Iris pigment epithelial cell (primary cell): ENCODE measurements at places on chromosomes 7 and 10.
A peak's percentile ranks its signal among the peaks of the same experiment; 100 is the strongest.

- DNase-seq, result no peak
Observed at GRCh38 chr7:83739527-83739926, 90.6 kb upstream of the SEMA3E start.

- no peak for DNase-seq
Observed at GRCh38 chr7:30557245-30557644, 37.4 kb upstream of the GARS1 start.

- no peak for DNase-seq
Observed at GRCh38 chr10:128470321-128470965, 344.2 kb upstream of the MKI67 start.

GRCh38 chr10:52318136-52318701 is 4.1 kb downstream of the DKK1 start:
- peak; percentile 63 for DNase-seq

- peak; percentile 63 for DNase-seq
Observed at GRCh38 chr10:69800109-69800508, 1.6 kb upstream of the COL13A1 start.

GRCh38 chr7:127770885-127771284 is 118.9 kb downstream of the SND1 start:
- DNase-seq, result no peak

GRCh38 chr7:47260270-47260669 is 321.6 kb downstream of the TNS3 start:
- no peak for DNase-seq

- no peak for DNase-seq
Observed at GRCh38 chr7:130841416-130841815, 107.4 kb upstream of the KLF14 start.

DNA sequence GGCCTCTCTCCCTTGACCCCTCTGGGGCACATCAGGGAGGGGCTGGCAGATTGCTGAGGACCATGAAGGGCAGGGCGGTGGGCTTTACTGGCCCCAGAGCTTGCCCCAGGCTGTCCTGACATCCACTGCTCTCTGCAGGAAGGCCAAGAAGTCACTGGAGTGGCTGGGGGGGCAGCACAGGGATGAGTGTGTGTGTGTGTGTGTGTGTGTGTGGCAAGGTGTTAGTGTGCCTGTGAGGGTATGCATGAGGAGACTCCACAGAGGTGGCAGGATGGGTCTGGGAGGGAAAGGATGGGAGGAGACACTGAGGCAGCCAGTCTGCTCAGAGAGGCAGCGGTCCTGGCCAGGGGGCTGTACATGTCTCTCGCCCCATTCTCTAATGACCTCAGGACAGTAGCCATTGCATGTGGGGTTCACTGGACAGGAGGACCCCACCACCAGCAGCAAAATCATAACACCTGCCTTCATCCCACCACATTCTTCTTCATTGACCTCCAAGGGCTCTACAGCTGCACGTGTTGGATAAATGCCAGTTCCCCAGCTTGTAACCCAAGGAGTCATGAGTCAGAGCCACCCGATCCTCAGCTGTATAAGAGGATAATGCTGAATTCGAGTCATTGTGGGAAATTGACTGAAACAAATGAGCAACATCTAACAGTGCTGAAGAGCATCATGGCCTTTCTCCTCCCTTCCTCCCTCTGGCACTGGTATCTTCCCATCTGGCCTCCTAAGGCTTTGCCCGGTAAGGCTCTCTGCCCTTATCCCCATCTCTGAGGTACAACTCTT is 720.5 kb downstream of the GRID1 start:
- peak; percentile 3 for DNase-seq

DNA sequence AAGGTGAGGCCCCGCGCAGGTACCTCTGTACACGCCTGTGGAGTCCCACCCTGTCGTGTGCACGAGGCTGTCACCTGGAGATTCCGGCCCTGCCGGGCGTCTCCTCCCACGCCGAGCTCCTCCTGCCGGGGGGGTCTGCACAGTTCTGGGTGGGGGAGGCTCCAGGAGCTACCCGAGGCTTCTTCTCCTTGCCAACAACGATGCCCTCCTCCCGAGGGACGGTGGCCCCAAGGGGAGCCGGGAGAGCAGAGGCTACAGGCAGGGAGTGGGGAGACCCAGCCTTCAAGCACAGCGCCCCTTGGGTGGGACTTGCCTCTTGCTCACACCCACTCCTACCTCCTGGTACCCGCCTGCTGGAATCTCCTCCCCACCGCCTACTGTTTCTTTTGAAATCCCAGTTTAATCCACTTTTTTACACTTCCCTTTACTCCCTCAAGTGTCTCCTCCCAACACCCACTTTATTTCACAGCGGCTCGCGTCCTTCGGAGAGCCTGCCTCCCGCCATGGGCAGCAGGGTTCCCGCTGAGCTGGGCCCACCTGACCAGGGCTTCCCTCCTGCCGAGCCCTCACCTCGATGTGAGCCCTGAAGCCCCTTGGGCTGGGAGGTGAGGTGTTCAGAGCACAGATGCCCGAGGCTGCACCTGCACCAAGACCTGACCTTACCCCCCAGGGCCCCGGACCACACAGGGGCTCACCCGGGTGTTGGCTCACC is 338.1 kb downstream of the DNAJB6 start:
- DNase-seq, result no peak

- DNase-seq, result no peak
Observed at GRCh38 chr10:80938903-80939302, 401.2 kb downstream of the SH2D4B start.

- DNase-seq, result peak; percentile 42
Observed at GRCh38 chr10:26857991-26858706, 2.6 kb downstream of the ABI1 start.

- no peak for DNase-seq
Observed at GRCh38 chr7:124443762-124444161, 321.8 kb downstream of the GPR37 start.

- no peak for DNase-seq
Observed at GRCh38 chr7:40597517-40597916, 462.7 kb downstream of the SUGCT start.

DNA sequence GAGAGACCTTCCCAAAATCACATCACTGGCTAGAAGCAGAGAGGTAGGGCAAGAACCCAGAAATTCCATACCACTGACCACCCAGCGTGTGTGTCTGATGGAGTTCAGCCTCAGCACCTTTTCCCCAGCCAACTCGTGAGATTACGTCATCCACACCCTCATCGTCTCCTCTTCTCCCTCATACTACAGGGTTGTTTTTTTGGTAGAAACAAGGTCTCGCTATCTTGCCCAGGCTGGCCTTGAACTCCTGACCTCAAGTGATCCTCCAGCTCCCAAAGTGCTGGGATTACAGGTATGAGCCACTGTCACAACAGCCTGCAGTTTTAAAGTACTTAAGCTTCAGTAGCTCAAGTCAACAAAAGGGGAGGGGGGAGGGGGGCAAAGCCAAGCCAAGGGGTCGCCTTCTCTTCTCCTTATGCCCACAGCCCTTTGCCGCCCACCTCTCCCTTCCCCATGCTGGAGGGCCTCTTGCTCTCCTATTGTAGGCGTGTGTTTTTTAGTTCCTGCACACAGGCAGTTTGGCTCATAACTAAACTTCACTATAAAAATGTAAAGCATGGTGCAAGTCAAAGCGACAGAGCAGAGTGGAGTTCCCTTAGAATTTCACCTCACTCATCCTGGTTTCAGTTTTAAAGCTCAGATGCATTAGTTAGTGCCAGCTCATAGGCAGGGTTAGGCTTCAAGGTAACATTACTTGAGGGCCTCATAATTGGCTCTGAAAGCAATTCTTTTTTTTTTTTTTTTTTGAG is 5.2 kb upstream of the PRDX3 start:
- no peak for DNase-seq

GRCh38 chr10:103439776-103440175 is 12.4 kb downstream of the CALHM2 start:
- DNase-seq, result no peak

- DNase-seq, result no peak
Observed at GRCh38 chr7:33959676-33960075, 54.3 kb downstream of the BMPER start.
